ENCODE measurements at places on chromosomes 5 and 9.

- DNase-seq, result no peak
Observed at GRCh38 chr5:178106556-178107239, 6.6 kb upstream of the N4BP3 start.

DNA sequence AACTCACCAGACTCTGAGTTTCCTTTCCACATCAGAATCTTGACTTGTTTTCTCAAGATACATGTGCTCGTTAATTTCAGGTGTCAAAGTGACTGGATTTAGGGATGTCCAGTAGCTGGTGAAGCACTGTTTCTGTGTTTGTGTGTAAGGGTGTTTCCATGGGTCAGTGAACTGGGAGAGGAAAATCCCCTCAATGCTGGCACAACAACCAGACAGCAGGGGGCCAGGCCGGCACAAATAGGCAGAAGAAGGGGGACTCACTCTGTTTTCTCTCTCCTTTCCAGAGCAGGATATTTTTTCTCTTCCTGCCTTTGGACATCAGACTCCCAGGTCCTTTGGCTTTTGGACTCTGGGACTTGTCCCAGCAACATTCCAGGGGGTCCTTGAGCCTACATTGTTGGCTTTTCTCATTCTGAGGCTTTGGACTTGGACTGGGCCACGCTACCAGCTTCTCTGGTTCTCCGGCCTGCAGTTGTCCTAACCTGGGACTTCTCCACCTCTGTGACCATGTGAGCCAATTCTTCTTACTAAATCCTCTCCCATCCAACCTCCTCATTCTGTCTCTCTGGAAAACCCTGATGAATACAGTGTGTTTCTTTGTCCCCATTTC is 144.0 kb downstream of the CAAP1 start:
- no peak for DNase-seq

DNA sequence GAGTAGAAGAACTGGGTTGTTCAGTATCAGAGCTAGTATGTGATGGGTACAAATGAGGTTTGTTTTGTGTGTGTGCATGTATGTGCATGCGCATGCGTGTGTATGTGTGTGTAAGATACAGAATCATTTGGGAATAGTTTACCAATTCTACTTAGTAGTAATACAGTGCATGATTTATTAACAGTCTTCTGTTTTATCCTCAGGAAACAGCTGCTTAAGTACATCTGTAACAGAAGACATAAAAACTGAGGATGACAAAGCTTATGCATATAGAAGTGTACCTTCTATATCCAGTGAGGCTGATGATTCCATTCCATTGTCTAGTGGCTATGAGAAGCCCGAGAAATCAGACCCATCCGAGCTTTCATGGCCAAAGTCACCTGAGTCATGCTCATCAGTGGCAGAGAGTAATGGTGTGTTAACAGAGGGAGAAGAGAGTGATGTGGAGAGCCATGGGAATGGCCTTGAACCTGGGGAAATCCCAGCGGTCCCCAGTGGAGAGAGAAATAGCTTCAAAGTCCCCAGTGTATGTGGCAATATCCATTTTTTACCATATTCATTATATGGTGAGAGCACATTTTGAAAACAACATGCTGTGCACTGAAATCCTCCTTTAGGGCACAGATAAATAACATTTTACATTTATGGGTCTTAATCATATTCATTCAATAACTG is 228.5 kb downstream of the KDM4C start:
- DNase-seq, result no peak

- no peak for DNase-seq
Observed at GRCh38 chr9:29214154-29214689, 1640.9 kb upstream of the C9orf72 start.

Measured in anterior cingulate cortex (tissue), 58 donors.